ENCODE measurements at places on chromosomes 6 and 20.
A peak's percentile ranks its signal among the peaks of the same experiment; 100 is the strongest.

DNA sequence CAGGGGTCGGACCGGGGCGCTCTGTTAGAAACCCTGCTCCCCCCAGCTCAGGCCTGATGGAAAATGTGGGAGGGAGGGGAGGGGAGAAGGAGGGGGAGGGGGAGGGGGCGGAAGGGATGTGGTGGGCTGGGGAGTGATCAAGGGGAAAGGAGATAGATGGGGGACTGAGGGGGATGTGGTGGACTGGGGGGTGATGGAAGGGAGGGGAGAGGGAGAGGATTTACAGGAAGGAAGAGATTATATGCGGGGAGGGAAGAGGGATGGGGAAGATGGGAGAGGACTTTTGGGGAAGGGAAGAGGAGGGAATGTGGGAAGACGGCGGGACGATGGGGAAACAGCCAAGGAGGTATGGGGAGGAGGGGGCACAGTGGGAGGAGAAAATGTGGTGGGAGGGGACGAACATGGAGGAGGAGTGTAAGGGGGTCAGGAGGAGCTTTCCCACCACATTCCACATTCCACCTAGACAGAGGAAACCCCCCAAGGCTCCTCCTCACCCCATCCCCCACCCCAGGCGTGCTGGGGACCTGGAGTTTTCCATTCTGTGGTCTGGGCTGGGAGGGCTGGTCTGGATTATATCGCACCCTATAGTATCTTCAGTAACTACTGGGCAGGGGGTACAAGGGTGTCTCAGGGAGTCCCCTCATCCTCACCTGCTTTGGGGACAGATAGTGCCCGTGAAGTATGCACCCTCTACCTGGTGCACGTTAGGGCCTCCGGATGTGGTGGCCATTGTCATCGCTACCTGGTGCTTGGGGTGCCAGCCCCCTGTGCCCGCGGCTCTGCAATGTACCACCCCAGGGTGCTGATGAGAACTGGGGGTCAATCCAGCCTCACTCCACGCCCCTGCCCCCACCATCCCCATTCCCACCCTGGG, 578 bp upstream of the PTGIS start:
- peak; percentile 80 for DNase-seq

GRCh38 chr6:47663462-47664216, 34.7 kb upstream of the ADGRF4 start:
- DNase-seq, result peak; percentile 40

GRCh38 chr6:12440981-12441380, 150.8 kb downstream of the EDN1 start:
- DNase-seq, result no peak

- DNase-seq, result no peak
These were observed 236.2 kb downstream of the GRM1 start for GRCh38 chr6:146265056-146265455.

DNA sequence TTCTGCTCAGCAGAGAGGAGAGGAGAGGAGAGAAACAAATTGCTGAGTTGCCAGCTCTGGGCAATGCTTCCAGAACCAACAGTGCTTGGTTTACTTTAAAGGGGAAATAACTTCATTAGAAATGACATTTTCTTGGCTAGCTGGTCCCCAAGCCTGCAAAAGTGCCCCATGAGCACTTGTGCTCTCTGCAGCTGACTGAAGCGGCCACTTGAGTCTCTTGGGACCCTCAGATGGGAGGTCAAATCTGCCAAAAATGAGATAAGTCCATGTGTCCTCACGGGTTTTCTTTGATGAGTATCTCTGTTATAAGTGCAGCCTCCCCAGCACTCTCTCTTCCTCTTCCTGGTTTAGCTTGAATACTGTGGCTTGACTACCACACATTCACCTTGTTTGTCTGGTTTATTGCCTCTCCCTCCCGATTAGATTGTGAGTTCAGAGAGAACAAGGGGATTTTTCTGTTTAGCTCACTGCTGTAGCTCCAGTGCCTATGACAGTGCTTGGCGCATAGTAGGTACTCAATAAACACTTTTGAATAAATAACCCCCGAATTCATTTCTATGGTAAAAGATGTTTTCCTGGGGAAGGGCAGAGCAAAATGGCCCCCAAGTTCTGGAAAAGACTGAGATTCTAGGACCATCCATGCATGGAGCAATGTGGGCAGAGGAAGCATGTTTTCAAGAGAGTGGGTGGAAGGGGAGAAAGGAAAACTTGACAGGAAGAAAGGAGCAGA, 7.0 kb upstream of the RIN2 start:
- DNase-seq, result peak; percentile 34

DNA sequence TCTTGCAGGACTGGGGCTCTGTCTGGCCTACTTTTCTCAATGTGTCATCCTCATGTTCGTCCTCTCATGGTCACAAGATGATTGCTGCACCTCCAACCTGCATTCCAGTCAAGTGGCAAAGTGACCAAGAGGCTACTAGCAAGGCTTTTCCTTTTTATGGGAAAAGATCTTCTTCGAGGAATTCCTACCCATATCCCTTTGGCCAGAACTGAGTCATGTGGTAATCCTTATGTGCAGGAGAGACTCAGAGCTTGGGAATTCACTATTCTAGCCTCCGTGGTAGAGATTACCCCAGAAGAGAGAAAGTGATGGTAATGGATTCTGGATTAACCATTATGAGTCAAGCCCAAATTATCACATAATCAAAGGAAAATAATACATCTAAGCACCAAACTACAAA, 162.7 kb downstream of the KCNQ5 start:
- DNase-seq, result no peak

DNA sequence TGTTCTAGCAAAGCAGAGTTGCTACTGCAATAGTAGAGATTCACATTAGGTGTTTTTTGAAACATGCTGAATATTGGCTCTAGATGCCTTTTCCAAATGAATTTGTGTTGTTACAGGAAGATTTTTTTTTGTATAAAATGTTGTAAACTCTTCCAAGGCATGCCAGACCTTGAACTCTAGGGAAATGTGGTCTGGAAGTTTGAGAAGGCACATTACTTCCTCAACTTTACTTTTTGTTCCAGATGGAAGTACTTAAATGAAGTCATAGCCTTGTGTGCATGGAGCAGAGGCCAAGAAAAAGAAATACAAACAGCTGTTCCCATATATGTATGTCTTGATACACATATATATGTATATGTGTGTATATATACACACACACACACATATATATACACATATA, 585.7 kb upstream of the MARCKS start:
- peak; percentile 99 for DNase-seq

- no peak for DNase-seq
These were observed 362.9 kb downstream of the FARS2 start for GRCh38 chr6:5624256-5624655.

DNA sequence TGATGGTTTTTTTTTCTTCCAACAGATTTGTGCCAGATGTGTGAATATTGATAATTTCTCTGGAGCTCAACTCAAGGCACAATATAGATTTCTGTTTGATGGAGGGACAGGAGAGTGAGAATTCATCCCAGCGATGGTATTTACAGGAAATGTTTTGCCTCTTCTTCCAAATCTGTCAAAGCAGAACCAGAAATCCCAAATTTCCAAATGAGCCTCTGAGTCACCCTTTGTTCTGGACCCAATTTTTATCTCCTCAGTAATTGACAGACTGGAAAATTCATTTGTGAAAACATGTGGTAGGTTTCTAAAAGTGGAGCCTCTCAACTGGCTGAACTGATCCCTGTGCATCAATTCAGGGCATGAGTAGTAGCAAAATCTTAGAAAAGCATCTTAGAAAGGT, 223.2 kb upstream of the TSHZ2 start:
- DNase-seq, result peak; percentile 86

GRCh38 chr20:32404017-32404416, 45.9 kb downstream of the ASXL1 start:
- no peak for DNase-seq

DNA sequence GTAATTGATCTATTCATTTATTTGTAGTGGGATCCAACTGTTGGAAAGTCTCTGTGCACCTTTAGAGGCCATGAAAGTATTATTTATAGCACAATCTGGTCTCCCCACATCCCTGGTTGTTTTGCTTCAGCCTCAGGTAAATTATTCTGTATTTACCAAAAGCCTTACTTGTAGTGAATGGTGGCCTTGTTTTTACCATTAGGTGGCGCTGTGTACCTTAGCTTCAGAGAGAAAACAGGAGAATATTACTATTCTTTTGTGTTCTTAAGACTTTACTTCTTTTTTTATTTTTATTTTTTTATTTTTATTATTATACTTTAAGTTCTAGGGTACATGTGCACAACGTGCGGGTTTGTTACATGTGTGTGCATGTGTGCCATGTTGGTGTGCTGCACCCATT, 23.7 kb downstream of the PEX7 start:
- peak; percentile 36 for DNase-seq

GRCh38 chr6:117270843-117271507, 5.6 kb downstream of the VGLL2 start:
- DNase-seq, result no peak

DNA sequence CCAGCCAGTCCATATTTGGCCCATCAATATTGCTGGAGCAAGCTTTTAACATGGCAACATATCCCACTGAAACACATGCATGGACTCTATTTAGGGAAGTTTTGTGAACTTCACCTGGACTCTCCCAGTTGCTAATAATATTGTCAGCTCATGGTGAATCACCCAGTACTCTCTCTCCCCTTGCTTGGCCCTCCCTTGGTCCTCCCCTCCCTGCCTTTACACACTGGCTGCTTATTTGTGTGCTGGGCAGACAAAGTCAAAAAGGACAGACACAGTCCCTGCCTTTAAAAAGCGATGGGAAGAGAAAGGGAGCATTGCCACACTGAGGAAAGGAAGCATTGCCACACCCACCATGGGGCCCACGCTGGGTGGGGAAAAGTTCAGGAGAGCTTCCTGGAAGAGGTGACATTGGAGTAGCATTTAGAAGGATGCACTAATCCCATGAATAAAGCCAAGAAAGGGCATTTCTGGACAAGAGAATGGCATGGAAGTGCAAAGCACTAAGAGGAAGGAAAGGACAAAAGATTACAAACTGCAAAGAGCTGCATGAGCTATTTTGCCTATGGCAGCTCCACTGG, 143.4 kb upstream of the EXOC2 start:
- no peak for DNase-seq

GRCh38 chr6:126047648-126048047, 61.3 kb downstream of the TRMT11 start:
- no peak for DNase-seq

GRCh38 chr6:103937389-103937788, 922.3 kb downstream of the HACE1 start:
- no peak for DNase-seq

GRCh38 chr6:123009059-123009458, 13.0 kb downstream of the CLVS2 start:
- DNase-seq, result no peak

DNA sequence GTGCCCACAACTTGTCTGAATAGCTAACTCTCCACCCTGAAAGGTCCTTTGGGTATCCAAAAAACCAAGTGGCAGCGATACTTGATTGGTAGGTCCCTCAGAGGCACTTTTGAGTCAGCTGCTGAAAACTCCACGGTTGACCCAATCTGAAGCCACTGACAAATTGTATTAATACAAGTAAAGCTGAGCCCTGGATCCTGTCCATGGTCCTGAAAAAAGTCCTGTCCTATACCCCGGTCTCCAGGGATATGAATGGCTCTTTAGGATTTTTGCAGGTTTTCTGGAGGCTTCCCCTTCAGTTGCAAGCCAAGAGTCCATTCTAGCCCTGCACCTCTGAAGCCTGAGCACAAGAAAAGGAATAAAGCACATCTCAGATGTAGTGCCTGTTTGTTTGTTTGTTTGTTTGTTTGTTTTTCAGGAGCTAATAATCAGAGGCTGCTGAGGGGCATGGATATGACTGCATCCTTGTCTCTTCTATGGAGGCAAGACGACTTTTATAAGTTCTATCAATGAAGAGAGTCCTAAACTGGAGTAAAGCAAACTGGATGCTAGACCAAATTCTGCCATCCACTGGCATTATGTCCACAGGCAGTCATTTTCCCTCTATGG, 1.7 kb upstream of the SLC12A5 start:
- peak; percentile 70 for DNase-seq

GRCh38 chr20:3901028-3901705, 12.0 kb downstream of the PANK2 start:
- peak; percentile 62 for DNase-seq

DNA sequence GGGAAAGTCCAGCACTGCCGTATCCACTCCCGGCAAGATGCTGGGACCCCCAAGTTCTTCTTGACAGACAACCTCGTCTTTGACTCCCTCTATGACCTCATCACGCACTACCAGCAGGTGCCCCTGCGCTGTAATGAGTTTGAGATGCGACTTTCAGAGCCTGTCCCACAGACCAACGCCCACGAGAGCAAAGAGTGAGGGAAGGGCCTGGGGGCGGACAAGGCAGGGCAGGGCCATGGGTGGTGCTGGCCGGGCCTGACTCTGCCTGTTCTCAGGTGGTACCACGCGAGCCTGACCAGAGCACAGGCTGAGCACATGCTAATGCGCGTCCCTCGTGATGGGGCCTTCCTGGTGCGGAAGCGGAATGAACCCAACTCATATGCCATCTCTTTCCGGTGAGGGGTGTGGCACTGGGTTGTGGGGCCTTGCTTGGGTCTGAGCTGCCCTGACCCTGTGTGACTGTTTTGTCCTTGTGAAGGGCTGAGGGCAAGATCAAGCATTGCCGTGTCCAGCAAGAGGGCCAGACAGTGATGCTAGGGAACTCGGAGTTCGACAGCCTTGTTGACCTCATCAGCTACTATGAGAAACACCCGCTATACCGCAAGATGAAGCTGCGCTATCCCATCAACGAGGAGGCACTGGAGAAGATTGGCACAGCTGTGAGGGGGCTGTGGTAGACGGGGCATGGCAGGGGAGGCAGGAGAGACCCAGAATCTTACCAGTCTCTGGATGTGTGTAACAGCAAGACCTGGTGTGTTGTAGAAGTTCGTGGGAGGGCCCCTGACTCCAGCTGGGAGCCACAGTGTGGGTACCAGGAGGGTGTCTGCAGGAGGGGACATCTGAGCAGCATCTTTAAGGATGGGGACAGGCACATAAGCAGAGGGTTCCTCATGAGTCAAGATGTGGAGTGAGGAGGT, 29.1 kb downstream of the PLCG1 start:
- no peak for DNase-seq

GRCh38 chr6:89368107-89368506, 15.6 kb upstream of the UBE2J1 start:
- DNase-seq, result peak; percentile 71

DNA sequence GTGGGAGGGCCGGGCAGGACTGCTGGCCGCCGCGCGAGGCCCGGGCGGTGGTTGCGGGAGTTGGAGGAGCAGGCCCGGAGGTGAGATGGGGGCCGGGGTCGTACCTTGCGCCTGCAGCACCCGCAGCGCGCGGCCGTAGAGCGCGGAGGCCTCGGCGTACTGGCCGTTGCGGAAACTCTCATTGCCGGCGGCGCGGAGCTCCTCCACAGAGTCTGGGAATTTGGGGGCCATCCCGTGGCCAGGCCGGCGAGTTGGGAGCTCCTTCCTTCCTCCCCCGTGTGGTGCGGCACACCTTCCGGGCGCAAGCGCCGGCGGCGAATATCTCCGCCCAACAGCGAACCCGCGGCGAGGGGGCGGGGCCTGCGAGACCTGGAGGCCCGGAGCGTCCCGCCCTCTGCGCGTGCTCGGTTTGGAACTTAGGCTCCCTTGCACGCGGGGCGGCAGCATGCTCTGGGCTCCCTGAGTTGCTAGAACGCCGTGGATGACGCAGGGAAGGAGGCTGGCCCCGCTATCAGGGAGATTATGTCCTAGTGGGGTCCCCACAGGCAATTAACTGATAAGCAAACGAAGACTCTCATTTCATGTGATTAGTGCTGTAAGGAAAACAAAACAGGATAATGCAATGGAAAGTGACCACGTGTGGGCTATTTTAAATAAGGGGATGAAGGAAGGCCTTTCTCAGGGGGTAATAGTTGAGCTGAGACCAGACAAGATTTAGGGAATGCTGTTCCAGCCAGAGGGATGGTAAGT, at the start of gene TOMM34:
TSS of gene TOMM34 (minus strand) at position 295 of the 750 bp plus-strand sequence. CDS start at position 231, 64 bp downstream.
- peak; percentile 96 for DNase-seq

Measured in muscle of leg (tissue), 16 donors.